ENCODE measurements at places on chromosomes 3 and 15.

DNA sequence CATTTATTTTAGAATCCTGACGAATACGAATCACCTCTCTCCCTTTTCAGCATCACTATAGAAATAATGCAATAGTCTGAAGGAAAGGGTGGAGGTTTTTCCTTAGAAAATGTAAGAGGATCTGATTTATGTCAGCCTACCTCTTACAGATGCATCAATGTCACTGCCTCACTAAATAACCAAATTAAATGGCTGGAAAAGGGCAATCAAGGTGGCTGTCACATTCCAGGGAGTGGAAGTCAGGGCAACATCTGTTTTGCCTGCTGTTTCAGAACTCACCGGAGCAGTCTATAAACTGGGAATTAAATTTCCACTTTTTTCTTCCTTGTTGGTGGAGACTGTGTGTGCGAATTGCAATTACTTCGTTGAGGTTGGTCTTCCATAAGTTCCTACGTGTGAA, 299.3 kb upstream of the PDZRN3 start:
- DNase-seq = no peak

DNA sequence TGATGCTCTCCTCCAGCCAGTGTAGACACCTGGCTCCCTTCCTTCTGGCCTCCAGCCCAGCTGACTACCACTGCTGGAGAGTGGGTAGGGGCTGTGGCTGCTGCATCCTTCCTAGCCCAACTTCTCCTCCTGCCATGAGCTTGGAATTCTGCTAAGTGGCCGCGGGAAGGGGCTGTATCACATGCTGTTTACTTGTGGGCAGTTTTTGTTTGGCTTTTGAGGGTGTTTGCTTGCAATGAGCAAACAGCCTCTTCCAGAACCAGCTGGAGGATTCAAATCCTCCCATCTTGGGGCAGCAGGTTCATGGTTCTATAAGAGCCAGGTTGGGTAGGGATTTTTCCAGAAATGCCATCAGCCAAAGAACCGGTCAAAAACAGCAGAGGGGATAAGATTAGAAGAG, 9.0 kb downstream of the GASK1A start:
- DNase-seq = no peak

DNA sequence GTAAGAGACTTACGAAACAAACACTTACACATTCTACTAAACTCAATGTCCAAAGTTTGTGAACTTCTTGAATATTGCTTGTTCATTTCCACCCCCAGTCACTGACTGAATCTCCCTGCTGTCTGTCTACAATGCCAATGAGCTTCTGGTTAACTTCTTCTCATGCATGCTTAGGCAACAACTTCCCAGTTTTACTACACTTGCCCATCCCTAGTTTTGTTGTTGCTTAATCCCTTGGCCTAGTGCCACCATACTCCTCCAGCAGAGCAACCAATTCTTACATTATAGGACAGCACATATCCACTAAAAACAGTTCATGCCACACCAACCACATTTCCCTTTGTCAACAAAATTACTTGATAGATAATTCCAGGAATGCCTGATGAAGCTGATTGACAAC, 40.9 kb upstream of the CCR2 start:
- no peak for DNase-seq

DNA sequence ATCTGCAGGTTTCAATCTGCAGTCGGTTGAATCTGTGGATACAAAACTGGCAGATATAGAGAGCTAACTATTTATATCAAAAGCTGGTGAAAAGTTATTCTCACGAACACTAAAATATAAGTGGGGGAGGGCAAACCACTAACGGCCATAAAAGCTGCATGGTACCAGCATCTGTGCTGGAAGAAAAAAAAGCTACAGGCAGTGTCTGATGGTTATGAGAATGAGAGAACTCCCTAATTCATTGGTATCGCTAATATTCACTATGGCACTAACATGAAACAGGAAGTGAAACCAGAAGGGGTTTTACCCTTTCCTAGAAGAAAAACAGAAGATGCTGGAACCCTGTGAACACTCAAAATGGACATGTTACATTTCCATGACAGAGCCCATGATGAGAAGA, 15.9 kb downstream of the CEP70 start:
- DNase-seq = no peak

GRCh38 chr3:109387201-109387600, 49.9 kb upstream of the DPPA4 start:
- DNase-seq = no peak

DNA sequence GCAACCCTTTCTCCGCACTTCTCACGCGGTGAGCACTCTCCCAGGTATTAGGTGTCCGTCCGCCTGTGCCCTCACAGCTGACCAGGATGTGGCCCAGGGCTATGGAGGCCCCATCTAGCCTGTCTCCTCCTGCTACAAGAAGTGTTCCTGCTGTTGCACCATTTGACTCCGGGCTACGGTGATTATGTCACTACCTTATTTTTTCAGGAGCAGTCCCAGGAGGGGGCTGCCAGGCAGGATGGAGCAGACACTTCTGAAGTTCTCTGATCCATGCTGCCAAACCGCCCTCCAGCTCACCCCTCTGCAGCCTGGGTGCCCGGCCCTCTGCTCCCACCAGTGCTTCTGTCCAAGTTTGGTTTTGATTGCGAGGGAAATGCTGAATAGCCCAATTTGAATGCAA, 36.9 kb downstream of the ZXDC start:
- DNase-seq = no peak

DNA sequence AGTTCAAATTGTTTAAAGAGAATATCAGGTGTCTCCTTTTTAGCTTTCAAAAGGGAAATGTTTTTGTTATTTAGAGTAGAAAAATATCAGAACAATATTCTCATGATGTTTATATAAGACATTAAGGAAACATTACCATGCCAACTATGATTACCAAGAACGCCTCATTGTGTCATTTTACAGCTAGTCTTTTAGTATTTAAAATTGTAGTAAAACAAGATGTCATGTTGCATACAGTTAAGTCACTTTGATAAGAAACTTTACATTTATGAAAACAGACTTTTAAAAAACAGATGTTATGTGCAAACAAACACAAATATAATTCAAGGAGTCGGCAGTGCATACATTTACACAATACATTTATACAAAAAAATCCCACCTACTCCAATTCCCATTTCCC, 4.4 kb downstream of the PLSCR4 start:
- no peak for DNase-seq

- DNase-seq = no peak
These were observed 120.0 kb upstream of the CTDSPL start for GRCh38 chr3:37741644-37742043.

- DNase-seq = no peak
These were observed 9.3 kb downstream of the VEPH1 start for GRCh38 chr3:157493627-157494550.

DNA sequence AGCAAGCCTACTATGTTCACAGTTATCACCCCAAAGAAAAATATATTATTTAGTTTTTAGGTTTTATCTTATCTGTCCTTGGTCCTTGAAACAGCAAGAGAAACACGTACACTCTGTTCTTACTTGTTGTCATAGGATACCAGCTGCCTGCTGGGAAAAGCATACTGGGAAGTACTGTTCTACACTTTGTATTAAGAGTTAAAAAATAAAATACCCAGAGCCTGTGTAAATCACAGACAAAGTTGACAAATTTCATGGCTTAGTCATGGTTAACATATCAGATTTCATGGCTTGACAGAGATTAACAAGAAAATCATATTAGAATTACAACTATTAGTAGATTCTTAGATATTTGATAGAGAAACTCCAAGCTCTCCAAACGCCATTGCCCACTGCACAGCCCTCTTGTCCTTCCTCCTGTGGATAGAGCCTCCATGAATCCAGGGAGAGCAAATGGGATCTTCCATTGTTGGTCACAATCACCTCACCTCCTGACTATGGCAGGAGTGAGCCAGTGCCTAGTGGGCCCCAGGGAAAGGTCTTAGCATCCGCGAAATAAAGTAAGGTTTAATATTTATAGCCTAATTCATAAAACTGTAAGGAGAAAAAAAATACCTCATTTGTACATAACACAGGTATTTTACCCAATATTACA, 128.1 kb upstream of the WNT5A start:
- DNase-seq = no peak

- DNase-seq = no peak
These were observed 89.5 kb downstream of the ZMAT3 start for GRCh38 chr3:178982137-178982536.
